ENCODE measurements at places on chromosomes 16 and 17.

- DNase-seq = no peak
These were observed 9.8 kb upstream of the SMIM5 start for GRCh38 chr17:75623386-75623785.

DNA sequence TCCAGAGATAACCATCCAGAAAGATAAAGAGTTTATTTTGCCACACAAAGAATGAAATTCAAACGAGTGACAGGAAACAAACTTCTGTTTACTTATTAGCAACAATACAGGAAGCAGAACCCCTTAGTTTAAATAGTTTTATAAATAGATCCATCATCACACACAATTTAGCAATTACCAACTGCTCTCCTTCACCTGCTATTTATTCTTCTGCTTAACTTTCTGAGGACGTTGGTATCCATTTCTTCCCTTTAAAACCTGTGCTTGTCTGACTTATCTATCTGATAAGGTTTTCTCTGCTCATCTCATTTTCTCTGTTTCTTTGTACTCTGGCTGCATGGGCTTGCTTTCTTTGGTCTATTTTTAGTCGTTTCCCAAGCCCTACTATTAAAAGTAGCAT is 4.3 kb upstream of the ADAMTS18 start:
- DNase-seq = no peak

DNA sequence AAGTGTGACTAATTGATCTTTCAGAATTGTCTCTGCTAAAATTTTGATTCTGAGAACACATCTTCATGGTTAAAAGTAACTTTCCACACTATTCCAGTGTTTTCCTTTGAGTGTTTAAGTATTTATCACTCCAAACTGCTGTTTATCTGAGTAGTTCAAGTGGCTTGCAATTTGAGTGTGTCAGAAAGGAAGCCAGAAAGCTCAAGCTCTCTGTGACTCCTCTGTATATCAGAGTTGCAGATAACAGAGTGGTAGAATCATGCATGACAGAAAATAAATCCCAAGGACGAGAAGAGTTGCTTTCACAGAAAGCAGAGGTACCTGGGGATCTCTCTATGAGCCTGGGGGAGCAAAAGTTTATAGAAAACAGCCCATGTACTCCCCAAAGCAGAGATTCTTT is 130.0 kb downstream of the CYB561 start:
- DNase-seq = no peak

DNA sequence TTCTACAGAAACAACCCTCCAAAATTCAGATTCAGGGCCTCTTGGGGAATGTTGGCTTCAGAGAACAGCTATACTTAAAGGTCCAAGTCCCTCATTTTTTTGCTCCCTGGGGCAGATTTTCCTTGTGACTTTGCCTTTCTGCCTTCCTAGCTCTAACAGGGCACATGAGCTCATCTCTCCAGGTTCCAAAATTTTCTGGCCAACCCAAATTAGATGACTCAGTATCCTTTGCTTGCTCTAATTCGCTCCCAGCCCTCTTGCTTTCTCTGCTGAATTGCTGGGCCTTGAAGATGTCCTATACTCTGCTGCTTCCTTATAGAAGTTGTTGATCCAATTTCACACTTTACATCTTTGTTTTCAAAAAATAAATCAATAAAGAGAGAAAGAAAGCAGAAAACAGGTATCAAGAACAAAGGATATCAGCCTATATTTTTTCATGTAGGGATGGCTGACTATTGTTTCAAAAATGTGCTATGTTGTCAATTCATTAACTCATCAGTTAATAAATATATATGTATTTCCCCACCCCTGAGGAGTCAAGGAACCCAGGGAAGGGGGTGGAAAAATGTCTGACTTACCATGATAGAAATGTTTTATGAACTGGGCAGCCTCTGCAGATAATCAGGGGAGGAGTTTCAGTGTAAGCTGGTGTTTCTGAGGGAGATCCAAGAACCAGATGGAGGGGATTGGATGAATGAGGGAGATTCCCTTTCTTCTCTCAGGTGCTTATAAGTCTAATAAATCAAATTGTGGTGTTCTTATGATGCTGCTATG is 1.0 kb upstream of the KRTAP4-2 start:
- DNase-seq = no peak

GRCh38 chr17:41683441-41684007 is 5.2 kb upstream of the EIF1 start:
- no peak for DNase-seq

DNA sequence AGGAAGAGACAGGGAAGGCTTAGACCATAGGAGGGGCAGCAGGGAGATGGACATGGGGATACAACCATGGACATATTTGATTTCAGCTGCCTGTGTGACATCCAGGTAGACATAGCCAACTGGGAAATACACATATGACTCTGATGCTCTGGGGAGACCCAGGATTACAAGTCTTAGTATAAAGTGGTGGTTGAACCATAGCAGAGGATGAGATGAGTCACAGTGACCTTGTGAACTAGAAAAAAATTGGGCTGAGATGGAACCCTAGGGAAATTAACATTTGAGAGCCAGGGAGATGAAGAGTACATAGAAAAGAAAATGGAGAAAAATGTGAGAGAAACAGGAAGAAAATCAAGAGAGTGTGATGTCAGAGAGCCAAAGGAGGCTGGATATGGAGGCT is 10.2 kb downstream of the MARCHF10 start:
- DNase-seq = no peak

DNA sequence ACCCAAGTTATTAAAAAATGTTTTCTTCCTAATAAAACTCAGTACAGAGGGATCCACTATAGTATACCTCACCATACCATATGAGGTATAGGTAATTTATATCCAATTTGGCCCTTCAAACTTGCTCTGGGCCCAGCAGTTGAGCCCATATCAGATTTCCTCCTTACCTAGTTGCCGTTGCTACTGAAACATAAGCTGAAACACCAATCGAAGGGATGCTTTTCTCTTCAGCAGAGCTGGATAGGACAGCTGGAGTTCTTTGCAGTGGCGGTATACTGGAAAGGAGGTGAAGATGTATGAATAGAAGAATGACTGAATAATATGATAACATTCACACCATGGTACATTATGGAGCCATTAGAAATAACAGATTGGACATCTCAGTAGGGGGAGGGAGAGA is 42.7 kb downstream of the TNRC6C start:
- no peak for DNase-seq

DNA sequence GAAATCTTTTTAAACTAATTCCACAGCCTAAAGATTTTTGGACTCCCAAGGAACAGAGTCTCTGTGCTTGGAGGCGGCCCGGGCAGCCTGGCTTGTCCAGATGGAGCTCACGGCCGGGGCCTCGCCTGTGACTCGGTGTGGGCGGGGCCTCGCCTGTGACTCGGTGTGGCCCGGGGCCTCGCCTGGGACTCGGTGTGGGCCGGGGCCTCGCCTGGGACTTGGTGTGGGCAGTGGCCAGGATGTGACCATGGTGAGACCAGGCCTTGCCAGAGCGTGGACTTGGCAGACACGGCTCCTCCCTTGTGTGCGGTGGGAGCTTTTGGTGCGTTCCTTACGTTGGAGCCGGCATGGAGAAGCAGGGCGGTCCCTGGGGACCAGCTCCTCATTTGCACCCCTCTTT is 92.3 kb downstream of the METRNL start:
- peak; percentile 4 for DNase-seq

GRCh38 chr16:7227229-7227721 is 105.4 kb upstream of the RBFOX1 start:
- DNase-seq = no peak

DNA sequence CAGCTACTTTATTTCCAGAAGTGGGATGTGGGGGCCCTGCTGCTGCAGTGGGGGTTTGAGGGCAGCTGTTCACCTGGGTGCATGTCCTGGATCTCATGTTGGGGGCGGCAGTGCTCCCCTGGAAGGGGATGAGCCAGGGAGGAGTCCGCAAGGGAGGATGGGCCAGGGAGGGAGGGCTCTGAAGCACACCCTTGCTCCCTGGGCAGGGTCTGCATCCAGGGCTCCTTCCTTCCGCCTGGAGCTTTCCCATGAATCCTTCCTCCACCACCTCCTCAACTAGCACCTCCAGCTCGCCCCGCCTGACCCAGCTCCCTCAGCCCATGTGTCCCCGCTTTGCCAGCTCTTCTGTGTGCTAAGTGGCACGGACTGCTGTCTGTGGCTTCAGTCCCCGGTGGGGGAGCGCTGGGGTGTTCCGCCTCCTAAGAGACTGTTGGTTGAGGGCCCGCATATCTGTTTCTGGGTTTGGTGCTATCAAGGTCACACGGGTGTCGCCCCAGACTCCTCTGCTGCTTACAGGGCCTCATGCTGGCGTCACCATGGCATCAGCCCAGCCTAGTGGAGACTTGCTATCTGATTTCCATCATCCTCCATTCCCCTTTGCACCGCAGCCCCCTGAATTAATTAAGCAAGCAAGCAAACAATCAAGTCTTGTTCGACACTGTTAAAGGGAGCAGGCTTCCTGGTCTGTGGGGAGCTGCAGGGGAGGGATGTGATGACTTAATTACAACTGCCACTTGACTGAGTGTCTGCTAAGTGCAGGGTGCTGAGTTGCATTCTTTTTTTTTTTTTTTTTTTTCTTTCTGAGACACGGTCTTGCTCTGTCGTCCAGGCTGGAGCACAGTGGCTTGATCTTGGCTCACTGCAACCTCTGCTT is 71.8 kb downstream of the PRKCA start:
- peak; percentile 18 for DNase-seq

DNA sequence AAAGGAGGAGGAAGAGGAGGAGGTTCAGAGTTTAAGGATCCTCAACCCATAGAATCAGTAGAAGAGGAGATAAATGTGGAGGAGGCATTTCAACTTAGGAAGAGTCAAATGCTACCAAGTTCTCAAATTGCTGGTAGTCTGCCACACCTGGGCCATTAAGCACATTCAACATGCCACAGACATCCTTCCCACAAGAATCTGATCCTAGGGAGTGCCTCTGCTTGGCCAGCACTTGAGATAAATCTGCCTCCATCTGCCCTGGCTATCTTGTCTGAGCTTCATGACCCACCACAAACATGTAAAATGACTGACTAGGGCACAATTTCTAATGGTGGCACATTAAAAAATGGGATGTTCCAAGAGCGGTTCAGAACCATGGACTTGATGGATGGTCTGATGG is 37.3 kb upstream of the AXIN2 start:
- DNase-seq = no peak

- no peak for DNase-seq
These were observed 19.5 kb downstream of the PLLP start for GRCh38 chr16:57264950-57265371.

DNA sequence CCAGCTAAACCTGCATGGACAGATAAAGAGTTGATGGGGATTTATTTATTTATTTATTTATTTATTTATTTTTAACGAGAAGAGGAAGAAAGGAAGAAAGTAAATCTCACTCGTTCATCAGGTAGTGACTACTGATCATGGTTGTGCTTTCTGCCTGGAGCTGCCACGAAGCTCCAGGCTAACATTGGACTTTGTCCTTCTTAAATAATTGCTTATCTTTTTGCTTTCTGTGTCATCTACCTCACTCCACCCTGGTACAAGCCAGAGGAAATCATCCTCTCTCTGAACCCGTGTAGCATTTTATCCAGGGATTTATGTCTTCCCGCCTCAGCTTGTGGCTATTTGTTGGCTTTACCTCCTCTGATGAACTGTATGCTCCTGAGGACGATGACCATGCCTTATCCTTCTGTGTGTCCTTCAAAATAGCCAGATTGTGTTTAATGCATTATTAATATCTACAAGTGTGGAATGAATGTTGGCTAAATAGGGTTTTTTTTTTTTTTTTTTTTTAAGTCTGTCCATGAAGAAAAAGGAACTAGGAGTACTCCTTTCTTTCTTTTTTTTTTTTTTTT is 8.0 kb upstream of the SLC12A3 start:
- DNase-seq = no peak

- DNase-seq = no peak
These were observed 222.1 kb downstream of the SOX9 start for GRCh38 chr17:72342627-72343527.

DNA sequence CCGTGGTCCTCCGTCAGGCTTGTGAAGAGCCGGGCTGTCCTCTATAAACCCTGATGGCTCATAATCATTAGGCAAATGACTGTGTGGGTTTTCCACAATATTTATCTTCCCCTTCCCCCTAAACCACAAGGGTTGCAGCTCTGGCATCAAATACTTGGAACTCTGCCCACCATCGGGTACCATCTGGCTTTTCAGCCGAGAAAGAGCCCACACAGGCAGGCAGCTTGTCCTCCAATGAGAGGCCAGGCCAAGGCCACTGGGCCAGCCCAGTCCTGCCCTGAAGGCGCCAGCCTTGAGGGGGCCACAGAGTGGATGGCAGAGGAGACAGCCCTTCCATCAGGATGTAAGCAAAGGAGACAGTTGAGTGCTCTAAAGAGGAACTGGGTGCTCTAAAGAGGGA is 31.8 kb upstream of the NAT9 start:
- DNase-seq = no peak

GRCh38 chr17:32772453-32773025 is 104.4 kb downstream of the MYO1D start:
- DNase-seq = no peak

DNA sequence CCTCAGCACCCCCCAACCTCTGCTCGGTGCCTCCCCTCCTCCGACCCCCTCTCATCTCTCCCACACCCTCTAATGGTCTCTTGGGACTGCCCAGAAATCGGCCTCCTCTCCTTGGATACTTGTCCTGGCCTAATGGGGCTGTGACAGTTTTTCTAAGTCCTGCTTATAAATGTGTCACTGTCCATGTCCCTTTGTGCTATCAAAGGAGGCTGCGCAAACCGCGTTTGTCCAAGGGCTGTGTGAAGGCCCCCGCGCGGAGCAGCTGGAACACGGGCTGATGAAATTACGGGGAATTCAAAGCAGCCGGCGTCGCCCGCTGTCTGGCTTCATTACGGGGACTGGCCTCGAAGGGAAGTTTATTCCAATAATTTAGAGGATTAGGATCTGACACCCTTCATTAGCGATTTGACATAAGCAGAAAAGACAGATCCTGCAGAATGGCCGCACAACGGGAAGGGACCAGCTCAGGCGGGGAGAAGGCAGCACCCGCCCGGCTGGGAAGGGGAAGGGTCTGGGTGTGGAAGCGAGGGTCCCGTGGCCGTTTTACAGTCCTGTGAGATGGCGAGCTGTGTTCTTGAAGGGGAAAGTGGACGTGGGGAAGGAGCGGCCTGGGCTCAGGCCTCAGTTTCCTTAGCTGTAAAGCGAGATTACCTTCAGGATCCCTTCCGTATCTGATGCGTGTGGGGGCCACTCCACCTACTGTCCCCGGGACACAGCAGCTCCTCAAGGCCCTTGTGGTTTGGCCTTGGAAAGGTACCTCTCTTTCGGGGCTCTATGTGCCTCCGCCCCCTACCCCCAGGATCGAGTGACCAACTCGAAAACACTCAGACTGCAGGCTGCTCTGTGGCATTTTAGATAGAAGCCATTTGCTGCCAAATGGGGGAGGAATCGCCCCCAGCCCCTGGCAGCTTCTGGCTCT is 1.6 kb upstream of the WFIKKN2 start:
- no peak for DNase-seq

DNA sequence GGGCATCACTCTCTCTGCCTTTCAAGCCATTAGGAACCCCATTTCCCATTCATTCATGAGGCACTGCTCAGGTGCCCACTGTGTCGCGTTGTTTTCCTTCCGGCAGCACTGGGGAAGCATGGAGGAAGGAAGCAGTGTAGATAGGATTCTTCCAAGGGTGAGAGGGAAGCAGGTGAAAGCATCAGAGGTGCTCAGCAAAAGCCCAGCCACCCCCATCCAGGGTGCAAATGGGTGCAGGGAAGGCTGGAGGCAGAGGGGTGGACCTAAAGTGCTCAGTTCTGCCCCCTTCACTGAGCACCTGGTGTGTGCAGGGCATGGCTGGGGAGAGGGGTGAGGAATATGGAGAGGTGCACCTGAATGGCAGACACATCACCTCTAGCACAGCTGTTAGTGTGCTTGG is 3.4 kb upstream of the NXPH3 start:
- no peak for DNase-seq
